DMS153 (cell line): ENCODE measurements at places on chromosomes 12 and 14.

DNA sequence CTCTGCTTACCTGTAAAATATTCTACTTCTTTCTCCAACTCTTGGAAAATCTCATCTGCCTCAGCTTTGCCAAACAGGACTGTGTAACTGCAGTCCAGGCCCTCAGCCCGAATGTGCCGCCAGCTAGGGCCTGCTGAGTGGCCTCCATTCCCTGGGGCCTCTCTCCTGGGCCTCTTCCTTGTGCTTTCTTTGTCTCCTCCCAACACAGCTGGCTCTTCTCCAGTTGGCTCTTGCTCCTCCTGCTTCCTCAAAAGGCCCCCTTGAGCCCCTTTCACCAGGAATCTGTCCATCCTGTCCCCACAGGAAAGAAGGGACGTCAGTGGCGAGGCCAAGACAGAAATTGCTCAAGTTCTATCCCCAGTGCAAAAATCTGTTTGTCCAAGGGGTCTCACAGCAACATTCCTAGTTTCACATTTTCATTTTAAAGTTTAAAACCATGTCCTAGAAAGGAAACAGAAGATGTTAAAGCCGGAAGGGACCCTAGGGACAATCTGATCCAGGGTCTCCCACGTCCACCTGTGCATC lies 713 bp downstream of the ALKBH2 start:
- DNase-seq: no peak

DNA sequence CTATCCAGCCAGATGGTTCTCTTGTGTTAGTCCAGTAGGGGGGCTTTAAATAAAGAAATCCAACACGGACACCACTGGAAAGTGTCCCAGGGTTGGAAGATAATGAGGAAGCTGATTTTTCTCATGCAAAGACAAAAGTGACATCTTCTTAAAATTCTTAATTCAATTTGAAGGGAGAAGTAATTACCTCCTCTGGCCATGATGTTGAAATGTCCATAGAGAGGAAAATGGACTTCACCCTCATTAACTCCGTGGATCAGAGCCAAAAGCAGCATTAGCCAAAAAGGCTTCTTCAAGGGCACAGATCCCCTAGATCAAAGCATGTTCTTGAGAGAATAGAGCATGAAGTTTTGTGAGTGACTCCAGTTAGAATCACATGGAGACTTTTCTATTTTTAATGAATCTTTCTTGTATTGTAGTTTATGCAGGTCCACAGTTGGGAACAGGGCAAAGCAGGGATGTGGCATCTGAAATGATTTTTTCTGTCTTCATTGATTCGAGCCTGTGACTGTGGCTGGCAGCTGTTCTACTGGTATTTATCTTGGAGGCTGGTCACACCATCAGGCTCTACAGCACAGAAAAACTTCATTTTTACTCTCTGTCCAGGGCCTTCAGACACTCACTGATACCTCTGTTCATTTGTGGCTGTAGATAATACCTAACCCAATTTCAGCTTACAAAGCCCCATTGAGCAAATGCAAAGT lies 1002.5 kb downstream of the AACS start:
- no peak for DNase-seq

DNA sequence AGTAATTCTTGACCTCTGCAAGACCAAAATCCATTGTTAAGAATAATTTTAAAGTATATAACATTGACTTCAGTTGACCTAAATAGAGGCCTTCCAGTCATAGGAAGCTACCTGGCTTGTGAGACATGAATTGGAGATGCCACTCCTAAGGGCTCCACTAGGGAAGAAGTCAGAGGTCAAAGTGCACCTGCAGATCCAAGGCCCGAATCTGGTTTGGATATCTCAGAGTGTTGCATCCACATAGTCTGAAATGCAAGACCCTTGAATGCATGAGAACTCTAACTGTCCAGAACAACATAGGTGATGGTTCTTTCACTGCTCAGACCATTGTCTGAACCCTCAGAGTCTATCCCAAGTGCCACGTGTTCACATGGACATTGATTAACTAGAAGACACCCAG lies 22.4 kb downstream of the RFX4 start:
- no peak for DNase-seq

GRCh38 chr12:52191841-52192791 lies at the start of gene KRT80:
Gene KRT80 (minus strand): TSS chr12:52192014. CDS start chr12:52191902, 112 bp downstream.
- peak; percentile 95 for DNase-seq

- no peak for DNase-seq
Measured at GRCh38 chr14:65850429-65851135, 438.1 kb downstream of the FUT8 start.

DNA sequence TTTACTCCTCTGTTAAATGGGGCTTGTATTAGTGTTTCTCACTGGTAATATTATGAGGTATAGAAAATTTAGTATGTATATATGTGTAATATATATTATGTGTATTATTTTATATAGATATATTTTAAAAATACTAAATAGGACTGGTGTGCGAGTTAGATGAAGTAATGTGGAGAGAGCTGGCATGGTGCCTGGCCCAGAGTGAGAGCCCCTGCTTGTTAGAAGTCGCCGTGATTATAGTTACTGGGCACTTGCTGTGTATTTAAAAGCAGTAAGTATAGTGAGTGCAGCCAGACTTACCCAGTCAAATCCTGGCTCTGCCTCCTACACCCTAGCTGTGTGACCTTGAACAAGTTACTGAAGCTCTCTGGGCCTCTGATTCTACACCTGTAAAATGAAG lies 48.0 kb downstream of the WSCD2 start:
- no peak for DNase-seq

GRCh38 chr12:126390969-126391566 lies 1325.8 kb downstream of the AACS start:
- no peak for DNase-seq
